ENCODE measurements at places on chromosomes 6 and 20.

GRCh38 chr6:14601490-14601889, 483.9 kb downstream of the CD83 start:
- DNase-seq = no peak

DNA sequence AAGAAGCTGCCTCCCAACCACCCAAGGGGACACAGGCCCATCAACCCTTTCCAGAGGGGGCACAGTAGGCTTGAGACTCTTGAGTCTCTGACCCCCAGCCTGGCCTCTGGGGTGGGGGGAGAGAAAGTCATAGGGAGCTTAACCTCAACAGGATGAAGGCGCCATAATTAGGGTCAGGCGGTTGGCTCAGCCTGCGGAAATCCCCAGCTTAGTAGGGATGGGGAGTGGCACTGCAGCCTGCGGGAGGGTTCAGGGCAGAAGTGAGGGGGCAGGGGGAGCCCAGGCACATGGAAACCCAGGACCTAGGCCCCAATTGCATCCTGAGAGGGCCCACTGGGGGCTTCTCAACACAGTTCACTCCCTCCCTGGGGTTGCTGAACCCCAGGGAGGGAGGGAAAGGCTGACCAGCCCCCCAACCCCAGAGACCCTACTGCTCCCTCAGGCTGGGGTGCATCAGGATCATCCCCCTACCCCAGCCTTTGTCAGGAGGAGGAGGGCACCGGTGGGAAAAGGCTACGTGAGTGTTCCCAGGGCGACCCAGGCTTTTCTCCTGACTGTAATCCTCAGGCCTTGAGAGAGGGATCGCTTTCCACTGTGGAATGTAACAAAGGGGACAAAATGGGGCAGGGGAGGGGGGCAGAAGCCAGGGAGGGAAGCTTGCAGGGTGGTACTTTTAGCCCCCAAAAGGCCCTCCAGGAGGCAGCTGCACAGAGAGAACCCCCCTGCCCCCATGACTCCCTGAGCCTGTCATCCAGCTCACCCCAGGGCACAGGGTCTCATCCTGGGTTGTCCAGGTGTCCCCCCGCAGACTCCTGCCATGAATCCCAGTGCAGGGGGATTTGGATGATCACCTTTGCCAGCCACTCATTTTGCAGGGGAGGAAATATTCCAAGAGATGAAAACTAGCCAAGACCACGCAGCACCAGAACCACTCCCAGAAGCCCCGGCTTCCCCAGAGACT, 46.4 kb downstream of the MRPL14 start:
- DNase-seq = no peak

- DNase-seq = peak; percentile 69
Measured at GRCh38 chr6:3750317-3751076, 1.0 kb downstream of the PXDC1 start.

- DNase-seq = peak; percentile 73
Measured at GRCh38 chr6:108737594-108738546, 110.4 kb upstream of the ARMC2 start.

DNA sequence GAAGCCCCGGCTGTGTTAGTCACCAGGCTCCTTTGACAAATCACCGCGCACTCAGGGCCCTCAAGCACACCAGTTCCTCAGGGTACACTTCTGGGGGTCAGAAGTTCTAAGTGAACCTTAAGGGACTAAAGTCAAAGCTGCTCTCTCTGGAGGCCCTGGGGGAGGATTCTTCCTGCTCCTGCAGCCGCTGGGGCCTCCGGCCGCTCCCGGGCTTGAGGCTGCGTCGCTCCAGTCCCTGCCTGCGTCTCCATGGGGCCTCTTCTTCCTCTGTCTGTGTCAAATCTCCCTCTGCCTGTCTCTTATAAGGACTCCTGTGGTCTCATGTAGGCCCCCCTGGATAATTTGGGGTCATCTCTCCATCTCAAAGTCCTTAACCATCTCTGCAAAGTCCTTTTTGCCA, 18.1 kb upstream of the GATA5 start:
- no peak for DNase-seq

DNA sequence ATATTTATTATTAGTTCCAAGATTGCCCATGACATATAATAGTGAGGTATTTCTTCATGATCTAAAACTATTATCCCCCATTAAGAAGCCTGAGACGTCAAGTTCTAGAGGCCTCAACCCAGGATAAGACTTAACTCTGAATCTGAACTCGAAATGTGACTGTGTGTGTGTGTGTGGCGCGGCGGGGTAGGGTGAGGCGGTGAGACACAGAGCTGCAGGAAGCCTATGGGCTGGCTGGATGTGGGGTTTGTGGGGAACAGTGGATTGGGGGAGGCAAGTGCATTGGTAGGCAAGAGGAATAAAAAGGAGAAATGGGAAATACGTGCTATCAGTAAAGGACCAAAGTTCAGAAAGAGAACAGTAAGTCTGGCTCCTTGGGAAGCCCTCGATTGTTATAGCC, 66.5 kb upstream of the RNF146 start:
- no peak for DNase-seq

DNA sequence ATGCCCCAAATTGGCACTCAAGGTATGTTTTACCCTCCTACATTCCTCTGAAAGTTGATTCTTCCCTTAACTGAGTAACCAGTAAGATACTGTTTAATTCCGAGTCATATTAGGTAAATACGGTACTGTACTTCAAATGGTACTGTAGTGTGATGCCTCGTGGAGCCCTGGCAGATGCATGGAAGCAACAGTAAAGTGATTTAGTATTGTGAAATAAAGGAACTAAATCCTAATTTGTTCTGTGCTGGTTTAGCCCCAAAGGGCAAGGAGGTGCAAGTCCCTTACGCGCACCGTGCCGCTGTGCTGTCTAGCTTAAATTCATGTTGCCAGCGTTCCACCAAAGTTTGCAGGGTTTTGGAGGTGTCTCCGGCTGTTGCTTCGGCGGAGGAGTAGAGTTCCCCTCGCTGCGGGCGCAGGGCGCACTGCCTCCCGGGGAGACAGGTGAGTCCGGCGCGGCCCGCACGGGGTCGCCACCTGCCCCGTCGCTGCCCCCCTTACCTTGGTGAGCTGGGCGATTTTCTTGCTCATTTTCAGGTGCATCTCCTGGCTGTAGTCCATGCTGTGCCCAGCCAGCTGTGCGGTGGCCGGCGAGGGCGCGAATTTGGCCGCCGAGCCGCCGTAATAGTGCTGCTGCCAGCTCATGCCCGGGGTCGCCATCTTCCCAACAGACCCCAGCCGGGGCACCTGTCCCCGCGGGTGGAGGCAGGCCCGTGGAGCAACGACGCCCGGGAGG, 655 bp downstream of the FAM184A start:
- DNase-seq = peak; percentile 75

DNA sequence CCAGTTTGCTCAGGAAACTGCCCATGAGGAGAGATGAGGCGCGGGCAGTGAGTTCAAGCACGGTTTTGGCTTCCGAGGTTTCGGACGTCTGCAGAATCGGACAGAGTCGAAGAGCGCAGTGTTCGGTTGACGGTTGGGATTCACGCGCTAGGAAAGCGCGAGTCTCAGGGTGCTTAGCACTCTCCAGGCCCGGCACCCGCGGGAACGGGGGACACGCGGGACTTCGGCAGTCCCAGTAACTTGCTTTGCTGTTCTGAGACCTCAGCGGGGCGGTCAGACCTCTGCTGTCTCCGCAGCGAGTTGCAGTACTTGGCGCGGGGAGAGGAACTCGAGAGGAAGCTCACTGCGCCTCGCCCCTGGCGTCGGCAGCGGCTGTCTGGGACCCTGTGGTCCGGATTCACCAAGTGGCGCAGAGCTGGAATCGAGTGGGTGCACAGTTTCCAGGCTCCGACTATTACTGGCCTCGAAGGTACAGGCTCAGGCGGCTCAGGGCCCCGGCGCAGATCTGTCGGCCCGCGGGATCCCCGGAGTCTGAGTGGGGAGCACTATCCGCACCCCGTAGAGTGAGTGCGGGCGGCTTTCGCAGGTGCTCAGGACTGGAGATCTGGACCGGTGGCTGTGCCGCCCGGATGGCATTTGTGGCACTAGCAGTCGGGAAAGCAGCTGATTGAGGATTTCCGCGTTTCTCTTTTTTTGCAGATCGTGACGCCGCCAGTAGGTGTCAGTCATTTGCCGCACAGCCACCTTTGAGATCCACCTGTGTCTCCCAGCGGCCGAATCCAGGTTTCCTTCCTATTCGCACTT, at the start of gene POM121L2:
Gene POM121L2 (minus strand): TSS at position 128 of the 804 bp plus-strand sequence. CDS start 103 bp downstream, at position 25.
- peak; percentile 88 for DNase-seq

DNA sequence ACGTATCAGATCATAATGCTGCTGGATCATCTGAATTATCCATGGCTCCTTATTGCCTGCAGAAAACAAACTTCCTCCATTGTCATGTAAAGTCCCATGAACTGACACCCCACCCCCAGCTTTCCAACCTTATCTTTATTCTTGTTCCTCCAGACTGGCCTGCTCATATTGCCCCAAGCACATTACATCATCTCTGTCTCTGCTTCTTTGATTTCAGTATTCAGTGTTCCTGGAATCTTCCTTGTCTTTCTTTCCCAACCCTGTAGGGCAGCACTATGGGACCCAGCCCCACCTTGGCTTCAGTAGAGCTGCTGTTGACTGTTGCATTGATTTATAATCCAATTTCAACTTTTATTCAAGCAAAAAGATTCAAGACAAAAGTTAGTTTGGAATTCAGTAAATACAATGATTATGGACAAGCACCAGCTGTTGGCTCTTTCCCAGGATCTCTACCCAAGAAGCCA, 187.5 kb upstream of the ECI2 start:
- peak; percentile 76 for DNase-seq

DNA sequence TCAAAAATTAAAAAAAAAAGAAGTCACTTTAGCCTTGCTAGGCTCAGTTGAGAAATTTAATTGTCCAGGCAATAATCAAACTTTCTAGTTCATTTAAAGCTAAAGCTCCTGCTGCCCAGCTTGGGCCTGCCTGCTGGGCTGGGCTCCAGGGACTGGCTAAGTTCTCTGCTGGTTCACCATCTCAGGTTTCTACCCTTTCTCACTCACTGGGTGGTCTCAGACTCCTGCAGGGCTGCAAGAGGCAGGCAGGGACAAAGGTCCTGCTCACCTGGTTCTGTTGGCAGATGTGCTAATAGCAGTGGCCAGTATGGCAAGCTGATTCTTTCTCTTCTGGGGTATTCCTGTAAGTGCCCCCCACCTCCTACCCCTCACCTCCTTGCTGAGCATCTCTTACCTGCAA, 21.2 kb upstream of the RTF2 start:
- DNase-seq = no peak

DNA sequence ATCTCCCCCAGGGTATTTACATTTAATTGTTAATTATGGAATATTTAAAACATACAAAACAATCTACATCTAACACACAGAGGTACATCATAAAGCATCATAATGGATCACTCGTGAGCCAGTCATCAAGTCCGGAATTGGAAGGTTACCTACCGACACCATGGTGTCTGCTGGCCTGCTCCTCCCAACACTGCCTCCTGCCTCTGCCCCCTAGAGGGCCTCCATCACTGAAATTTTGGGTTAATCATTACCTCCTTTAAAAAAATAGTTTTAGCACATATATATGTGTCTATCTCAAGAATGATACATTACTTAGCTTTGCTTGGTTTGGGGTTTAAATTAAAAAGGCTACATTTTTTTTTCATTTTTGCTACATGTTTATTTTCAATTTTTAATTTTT, 114.6 kb upstream of the PDE10A start:
- no peak for DNase-seq

DNA sequence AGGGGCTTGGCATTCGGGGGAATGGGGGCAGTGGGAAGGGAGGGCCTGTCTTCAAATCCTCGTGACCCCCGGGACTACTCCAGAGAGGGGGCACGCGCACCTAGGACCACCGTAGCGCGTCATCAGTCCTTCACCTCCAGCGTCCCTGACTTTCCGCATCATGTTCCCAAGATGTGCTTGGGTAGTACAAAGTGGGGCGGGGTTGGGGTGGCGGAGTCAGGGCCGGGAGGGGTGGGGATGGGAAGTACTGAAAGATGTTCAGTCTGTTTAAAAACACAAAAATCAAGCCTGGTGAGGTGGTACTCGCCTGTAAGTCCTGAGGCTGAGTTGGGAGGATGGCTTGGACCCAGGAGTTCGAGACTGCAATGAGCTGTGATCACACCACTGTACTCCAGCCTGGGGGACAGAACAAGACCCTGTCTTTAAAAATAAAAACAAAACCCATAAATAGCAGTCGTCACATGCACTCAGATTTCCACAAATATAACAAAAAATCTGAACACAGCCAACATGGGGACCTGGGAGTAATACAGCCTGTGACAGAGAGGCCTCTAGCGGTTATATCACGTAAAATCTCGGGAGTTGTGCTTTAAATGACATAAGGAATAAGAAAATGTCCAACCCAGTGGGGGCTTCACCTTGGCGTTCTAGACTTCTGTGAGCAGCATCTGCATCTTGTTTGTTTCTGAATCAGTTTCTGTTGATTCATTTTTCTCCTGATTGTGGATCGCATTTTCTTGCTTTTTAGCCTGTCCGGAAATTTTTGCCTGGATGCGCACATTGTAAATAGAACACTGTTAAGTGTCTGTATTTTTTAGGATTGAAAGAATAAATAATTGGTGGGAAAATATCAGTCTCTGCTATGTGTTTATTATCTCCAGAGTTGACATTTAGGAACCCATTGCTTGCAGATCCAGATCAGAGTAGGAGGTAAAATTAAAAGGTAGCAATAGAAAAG, 698 bp upstream of the LRP11 start:
- DNase-seq = no peak

DNA sequence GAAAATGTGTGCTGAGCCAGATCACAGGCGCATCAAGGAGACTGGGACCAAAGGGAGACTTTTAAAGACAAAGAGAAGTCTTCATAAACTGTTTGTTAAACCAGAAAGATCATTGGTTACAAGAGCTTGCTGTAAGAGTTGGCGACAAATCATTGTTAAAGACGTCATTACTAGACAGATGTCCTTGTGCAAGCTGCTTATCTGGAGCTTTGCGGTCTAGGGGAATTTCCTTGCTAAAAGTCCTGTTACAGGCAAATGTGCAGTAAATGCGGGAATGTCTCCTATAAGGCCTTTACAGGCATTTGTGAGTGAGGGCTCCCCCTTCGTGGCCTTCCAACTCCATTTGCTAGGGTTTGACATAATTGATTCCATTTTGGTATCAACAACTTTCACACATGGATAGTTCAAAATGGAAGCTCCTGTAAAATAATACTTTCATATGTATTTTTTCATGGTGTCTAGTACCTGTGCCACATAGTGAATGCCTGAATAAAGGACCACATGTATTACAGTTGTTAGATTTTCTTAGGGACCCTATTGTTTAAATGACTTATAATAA, 362.4 kb downstream of the UTRN start:
- peak; percentile 63 for DNase-seq

DNA sequence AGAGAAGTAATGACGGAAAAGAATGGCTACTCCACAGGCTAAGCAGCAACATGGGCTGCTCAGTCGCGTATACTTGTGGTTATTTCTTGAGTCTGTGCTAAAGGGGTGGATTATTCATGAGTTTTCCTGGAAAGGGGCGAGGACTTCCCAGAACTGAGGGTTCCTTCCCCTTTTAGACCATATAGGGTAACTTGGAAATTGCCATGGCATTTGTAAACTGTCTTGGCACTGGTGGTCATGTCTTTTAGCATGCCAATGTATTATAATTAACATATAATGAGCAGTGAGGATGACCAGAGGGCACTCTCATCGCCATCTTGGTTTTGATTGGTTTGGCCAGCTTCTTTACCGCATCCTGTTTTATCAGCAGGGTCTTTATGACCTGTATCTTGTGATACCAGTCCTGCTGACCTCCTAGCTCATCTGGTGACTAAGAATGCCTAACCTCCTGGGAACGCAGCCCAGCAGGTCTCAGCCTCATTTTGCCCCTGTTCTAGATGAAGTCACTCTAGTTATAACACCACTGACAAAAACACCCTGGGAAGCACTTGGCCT, 11.4 kb downstream of the LBP start:
- DNase-seq = no peak
